ENCODE measurements at places on chromosomes 1 and 21. TPM values are rescaled to one million over a fixed set of nuclear protein-coding genes. Genes with fewer than 3 reads are reported as not detected.

The RHCE gene
- polyA plus RNA-seq = not detected

- DNase-seq = no peak
Measured at GRCh38 chr1:81437213-81437612, 363.5 kb upstream of the ADGRL2 start.

DNA sequence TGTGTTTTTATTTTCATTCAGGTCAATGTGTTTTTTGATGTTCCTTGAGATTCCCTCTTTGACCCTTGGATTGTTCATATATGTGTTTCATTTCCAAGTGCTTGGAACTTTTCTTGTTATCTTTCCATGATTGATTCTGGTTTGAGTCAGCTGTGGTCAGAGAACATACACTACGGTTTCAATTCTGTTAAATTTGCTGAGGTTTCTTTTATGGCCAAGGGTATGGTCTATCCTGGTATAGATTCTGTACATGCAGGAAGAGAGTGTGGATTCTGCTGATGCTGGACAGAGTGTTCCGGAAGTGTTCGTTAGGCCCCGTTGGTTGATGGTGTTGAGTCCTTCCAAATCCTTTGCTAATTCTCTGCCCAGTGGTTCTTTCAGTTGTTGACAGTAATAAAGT, 98.5 kb upstream of the COL6A1 start:
- no peak for DNase-seq

- peak; percentile 8 for DNase-seq
Measured at GRCh38 chr1:247574664-247575063, 13.5 kb upstream of the OR2G2 start.

GRCh38 chr1:175171036-175171913, 21.3 kb downstream of the KIAA0040 start:
- DNase-seq = no peak
